ENCODE measurements at places on chromosomes 3 and 15.

GRCh38 chr15:26287381-26287780 is 424.3 kb upstream of the ATP10A start:
- DNase-seq, result no peak

GRCh38 chr3:127817406-127817841 is 4.9 kb downstream of the MGLL start:
- no peak for DNase-seq

DNA sequence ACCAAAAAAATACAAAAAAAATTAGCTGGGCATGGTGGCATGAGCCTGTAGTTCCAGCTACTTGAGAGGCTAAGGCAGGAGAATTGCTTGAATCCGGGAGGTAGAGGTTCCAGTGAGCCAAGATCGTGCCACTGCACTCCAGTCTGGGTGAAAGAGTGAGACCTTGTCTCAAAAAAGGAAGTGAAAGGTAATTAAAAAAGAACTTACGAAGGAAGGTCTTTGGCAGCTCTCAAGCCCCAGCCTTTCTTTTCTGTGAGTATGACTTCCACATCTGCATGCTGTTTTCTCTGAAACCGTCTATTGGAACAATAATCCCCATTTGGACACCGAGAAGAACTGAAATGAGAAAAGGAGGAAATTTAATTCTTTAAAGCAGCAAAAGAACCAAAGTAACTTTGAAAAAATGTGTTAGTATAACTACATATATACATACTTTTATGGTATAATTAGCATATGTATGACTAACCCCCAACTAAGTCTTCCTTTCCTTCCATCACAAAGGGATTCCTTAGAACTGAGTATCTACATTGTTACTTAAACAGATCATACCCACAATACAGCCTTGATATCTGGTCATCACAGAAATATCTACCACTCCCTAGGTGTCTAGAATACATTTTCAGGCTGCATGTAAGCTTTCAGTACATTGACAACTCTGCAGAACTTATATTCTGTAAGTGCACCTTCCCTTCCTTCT is 50.1 kb downstream of the SETD2 start:
- no peak for DNase-seq

GRCh38 chr3:14403619-14404155 is 1.3 kb downstream of the SLC6A6 start:
- DNase-seq, result no peak

GRCh38 chr15:38692789-38693062 is 128.1 kb upstream of the RASGRP1 start:
- DNase-seq, result no peak

- DNase-seq, result no peak
Measured at GRCh38 chr3:133840767-133841166, 35.2 kb downstream of the SRPRB start.

DNA sequence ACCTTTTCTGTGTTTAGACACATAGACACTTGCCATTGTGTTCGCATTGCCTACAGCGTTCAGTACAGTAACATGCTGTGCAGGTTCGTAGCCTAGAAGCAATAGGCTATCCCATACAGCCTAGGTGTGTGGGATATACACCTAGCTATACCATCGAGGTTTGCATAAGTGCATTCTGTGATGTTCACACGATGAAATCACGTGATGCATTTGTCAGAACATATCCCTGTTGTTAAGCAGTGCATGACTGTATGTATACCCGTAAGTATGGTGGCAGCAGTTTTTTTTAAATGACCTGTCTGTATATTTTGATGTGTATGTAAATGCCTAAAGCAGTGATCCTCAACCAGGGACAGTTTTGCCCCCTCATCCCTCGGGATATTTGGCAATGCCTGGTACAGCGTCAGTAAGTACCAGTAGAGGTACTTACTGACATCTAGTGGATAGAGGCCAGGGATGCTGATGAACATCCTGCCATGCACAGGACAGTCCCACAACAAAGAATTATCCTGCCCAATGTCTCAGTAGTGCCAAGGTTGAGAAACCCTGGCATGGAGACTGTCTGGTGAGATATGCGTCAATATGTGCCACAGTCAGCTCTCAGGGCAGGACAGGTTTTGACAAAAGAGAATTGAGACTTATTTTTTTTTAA is 129.1 kb downstream of the HCN4 start:
- no peak for DNase-seq

- no peak for DNase-seq
Measured at GRCh38 chr3:66582721-66583423, 82.0 kb upstream of the LRIG1 start.

- DNase-seq, result no peak
Measured at GRCh38 chr15:75688278-75688557, 24.4 kb downstream of the CSPG4 start.

- no peak for DNase-seq
Measured at GRCh38 chr15:87741350-87741749, 515.2 kb downstream of the NTRK3 start.

GRCh38 chr3:138034918-138035317 is 25.0 kb downstream of the CLDN18 start:
- DNase-seq, result no peak

- no peak for DNase-seq
Measured at GRCh38 chr3:44890852-44891251, 16.4 kb downstream of the TGM4 start.

Measured in stimulated activated CD4-positive, alpha-beta T cell treated with anti-CD3 and anti-CD28 coated beads, Interleukin-1b, Interleukin-23, amount 100 ng/mL, for 1 hour (primary cell).